ENCODE measurements at places on chromosomes 3 and 15.

- DNase-seq, result no peak
Measured at GRCh38 chr15:37375519-37375918, 275.2 kb upstream of the MEIS2 start.

DNA sequence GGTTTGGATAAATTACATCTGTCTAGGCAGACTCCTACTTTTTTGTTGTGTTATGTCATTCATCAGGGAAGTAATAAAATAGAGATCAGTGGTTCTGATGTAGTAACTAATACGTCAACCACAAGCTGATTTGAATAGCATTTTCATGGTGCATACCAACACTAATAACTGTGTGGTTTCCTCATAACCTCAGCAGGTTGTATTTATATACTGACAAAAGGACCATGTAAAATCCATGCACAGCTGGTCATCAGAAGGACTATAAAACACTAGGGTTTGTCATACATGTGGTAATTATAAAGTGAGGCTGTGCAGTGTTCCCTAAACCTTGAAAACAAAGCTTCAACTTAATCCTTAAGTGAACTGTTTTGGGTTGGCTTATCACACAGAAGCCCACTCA, 216.8 kb upstream of the RBMS3 start:
- no peak for DNase-seq

- DNase-seq, result no peak
Measured at GRCh38 chr3:171168086-171168485, 141.6 kb upstream of the SLC2A2 start.

DNA sequence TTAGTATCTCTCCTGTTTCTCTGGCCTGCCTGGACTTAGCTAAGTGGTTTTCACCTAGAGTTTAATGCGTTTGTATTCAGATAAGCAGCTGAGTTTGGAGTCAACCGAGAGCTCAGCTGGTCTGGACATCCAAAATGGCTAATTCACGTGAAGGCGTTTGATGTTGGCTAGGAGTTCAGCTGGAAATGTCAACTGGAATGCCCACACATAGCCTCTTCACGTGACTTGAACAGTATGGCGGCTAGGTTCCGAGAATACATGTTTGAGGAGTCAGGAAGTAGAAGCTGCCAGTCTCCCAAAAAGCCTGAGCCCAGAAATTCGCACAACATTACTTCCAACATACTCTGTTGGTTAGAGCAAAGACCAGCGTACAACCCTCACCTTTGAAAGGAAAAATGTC, 2.2 kb downstream of the USP8 start:
- DNase-seq, result no peak

DNA sequence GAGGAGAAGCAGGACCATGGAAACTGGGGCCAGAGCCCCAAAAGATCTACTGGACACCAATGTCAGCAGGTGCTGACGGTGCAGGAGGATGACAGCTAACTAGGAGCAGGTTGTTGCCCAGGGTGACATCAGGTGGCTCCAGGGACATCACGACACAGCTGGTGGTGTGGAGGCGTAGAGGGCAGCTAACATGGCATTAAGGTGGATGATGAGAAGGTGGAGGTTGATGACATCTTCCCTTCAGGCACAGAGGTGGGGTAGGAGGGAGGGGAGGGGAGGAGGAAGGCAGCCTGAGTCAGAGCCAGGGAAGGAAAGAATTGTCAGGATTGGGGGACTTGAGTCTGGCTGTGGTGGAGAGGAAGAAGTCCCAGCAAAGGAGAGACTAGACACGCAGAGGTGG, 1.5 kb upstream of the EPHB1 start:
- DNase-seq, result no peak

DNA sequence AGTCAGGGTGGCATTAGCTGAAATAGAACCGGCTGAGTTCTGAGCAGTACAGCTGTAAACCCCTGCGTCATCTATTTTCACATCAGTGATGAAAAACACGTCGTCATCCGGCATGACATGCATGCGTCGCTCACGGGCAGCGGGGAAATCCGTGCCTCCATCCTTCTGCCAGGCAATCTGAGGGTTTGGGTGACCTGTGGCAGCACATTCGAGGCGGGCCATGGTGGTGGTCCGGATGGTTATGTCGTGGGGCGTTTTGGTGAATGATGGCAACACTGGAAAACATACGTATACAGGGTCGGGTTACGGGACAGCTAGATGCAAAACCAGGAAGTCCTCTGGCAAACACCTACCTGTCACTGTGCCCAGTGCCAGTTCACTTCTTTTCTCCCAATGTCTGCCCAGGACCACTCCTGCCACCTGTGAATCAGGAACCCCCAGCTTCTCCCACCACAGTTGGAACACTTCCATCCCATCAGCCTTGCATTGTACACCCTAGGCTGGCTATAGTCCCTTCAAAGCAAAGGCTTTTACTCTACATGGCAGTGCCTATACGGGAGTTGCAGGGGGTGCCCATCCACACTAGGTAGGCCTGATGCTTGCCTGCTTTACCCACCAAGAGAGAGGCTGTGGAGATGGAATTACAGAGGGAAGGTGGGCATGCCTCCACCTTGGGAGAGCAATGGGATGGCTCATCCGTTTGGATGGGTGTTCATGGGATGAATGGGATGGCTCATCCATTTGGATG, 116.7 kb downstream of the LRIG1 start:
- DNase-seq, result no peak

All from type B pancreatic cell (in vitro differentiated cells).